Left ventricle myocardium inferior (tissue), 1 donor: ENCODE measurements at places on chromosomes 1 and 21.

GRCh38 chr1:106753066-106753465 lies 303.4 kb upstream of the PRMT6 start:
- DNase-seq = no peak

- DNase-seq = no peak
These were observed 14.0 kb upstream of the SPSB1 start for GRCh38 chr1:9278585-9279153.

GRCh38 chr1:98813738-98814309 lies 152.3 kb downstream of the SNX7 start:
- no peak for DNase-seq

DNA sequence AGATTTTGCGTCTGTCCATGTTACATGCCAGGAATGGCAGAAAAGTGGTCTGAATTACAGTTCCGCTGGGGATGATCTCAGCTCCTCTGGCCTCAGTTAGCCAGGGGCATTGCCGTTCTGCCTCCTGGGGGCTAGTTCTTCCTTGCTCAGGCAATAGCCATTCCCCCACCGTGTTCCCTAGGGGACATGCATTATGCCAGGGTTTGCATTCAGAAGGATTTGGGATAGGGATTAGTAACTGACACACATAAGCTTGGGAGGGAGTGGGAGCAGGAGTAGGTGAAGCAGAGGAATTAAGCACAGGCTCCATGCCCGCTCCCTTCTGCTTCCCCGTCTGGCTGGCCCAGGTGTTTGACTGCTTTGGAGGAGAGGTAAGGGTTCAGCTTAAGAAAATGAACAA lies 12.7 kb downstream of the LRRC71 start:
- no peak for DNase-seq

DNA sequence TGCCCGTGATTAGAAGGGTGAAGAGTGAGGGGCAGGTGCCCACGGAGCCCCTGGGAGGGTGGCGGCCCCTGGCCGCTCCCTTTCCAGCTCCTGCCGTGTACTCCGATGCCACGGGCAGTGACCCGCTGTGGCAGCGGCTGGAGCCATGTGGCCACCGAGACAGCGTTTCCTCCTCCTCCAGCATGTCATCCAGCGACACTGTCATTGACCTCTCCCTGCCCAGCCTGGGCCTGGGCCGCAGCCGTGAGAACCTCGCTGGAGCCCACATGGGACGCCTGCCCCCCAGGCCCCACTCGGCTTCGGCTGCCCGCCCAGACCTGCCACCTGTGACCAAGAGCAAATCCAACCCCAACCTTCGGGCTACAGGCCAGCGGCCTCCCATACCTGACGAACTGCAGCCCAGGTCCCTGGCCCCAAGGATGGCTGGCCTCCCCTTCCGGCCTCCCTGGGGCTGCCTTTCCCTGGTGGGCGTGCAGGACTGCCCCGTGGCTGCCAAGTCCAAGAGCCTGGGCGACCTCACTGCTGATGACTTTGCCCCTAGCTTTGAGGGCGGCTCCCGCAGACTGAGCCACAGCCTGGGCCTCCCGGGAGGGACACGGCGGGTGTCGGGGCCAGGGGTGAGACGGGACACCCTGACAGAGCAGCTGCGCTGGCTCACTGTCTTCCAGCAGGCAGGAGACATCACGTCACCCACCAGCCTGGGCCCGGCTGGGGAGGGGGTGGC lies 22.0 kb downstream of the PANK4 start:
- no peak for DNase-seq
